ENCODE measurements at places on chromosomes 2 and 18.

- no peak for DNase-seq
Observed at GRCh38 chr18:1774261-1774660, 797.0 kb downstream of the METTL4 start.

DNA sequence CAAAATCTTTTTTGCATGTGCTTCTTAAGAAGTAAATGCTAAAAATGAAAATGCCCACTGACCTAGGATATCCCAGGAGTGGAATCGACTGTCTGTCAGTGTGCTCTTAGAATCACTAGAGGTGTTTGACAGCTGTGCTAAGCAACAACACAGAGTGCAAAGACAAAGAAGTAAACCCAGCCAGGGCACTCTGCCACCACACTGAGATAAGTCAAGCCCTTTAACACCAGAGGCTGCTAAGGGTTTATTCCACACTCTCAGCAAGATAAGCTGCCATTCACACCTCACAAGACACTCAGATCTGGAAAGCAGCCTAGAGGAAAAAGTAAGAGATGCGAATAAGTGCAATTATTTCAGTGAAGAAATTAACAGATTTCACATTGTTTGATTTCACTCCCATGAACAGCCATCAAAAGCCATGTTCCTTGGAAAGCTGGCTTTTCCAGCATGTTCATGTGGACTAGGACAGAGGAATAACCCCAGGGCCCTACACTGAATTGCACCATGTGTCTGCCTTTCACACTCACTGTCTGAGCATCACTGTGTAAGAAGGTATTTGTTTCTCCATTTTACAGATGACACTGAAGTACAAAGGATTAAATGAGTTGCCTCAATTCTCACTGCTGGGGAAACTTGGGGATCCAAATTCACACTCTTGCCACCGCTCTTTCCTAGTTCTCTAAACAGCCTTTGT lies 6.0 kb upstream of the BMP10 start:
- no peak for DNase-seq

DNA sequence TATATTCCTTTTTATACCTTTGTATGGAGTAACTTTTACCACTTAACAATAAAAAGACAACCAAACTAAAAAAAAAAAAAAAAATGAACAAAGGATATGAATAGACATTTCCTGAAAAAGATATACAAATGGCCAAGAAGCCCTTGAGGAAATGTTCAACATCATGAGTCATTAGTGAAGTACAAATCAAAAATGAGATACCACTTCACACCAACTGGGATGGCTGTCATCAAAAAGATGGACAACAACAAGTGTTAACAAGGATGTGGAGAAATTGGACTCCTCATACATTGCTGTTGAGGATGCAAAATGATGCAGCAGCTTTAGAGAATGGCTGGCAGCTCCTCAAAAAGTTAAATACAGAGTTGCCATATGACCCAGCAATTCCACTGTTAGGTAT lies 22.6 kb upstream of the SCYGR2 start:
- DNase-seq, result no peak

- no peak for DNase-seq
Observed at GRCh38 chr2:146131048-146131447, 1611.1 kb upstream of the ZEB2 start.

GRCh38 chr2:225002656-225003045 lies 39.6 kb downstream of the DOCK10 start:
- DNase-seq, result no peak

DNA sequence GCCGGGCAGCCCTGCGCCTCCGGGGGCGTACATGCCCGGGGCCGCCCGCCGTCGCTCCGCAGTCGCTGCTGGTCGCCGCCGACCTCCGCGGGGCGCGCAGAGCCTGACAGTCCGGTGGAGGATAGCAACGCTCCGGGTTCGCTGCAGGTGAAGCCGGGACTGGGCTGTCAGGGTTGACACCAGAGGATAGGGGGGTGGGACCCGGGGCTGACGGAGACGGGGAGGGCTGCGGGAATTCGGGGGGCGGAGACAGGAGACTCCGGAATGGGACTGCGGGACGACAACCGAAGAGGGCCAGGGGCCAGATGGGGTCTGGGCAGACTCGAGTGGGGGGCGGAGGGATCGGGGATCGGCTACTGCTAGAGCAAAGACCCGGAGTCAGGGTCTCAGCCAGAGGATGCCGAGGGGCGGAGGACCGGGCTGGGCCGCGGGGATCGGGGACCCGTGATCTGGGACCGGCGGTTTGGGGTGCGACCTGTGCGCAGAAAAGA lies 403 bp downstream of the TMEM127 start:
- no peak for DNase-seq

DNA sequence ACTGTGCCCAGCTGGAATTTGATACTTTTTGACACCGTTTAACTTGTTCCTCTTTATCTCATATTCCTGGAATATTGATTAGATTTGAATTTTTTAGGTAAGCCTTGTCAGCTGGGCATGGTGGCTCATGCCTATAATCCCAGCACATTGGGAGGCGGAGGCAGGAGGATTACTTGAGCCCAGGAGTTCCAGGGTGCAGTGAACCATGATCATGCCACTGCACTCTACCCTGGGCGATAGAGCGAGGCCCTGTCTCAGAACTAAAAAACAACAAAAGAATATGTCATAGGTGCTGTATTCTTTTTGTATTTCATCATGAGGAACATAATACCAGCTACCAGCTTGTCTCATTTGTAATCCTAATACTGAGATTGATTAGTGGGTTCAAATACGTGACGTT lies 90.3 kb downstream of the ZNF532 start:
- no peak for DNase-seq

All from esophagus squamous epithelium (tissue), 5 donors.